H9 (cell line): ENCODE measurements at places on chromosomes 5 and 9. TPM values are rescaled to one million over a fixed set of nuclear protein-coding genes. Genes with fewer than 3 reads are reported as not detected.

GRCh38 chr5:91271999-91272398 lies 111.1 kb downstream of the ARRDC3 start:
- H3K4me3 ChIP-seq: no peak overlapping the region
- H3K4me1 ChIP-seq: no peaks in the 10 kb centered on the region
- H3K27ac ChIP-seq: no peak overlapping the region
- DNase-seq: no peak
- no peaks in the 10 kb centered on the region for H3K36me3 ChIP-seq

GRCh38 chr9:121684381-121685145 lies 33.1 kb downstream of the DAB2IP start:
- peaks cover under 1% of the 10 kb centered on the region; the same call in 2 of the 3 replicates for H3K36me3 ChIP-seq
- H3K27me3 ChIP-seq: no peaks in the 10 kb centered on the region
- H3K4me1 ChIP-seq: peaks cover 3% of the 10 kb centered on the region; the same call in 1 of the 2 replicates
- H3K27ac ChIP-seq: no peak overlapping the region
- DNase-seq: peak; percentile 79
- no peak overlapping the region for H3K4me3 ChIP-seq

- H3K4me1 ChIP-seq: no peaks in the 10 kb centered on the region
- H3K27me3 ChIP-seq: no peaks in the 10 kb centered on the region
- no peak overlapping the region for H3K4me3 ChIP-seq
Measured at GRCh38 chr5:93346301-93346700, 234.7 kb downstream of the NR2F1-AS1 start.

GRCh38 chr9:129558551-129559505 lies 62.1 kb downstream of the C9orf50 start:
- peak; percentile 95 for DNase-seq
- peak overlapping the region; percentile 21; the same call in 1 of the 2 replicates for H3K4me3 ChIP-seq
- H3K4me1 ChIP-seq: peaks cover 11% of the 10 kb centered on the region; the same call in 1 of the 2 replicates
- H3K27me3 ChIP-seq: no peaks in the 10 kb centered on the region
- no peaks in the 10 kb centered on the region for H3K36me3 ChIP-seq
- H3K27ac ChIP-seq: no peak overlapping the region

GRCh38 chr9:127214421-127215267 lies 49.9 kb upstream of the GARNL3 start:
- H3K4me3 ChIP-seq: no peak overlapping the region
- no peak overlapping the region for H3K27ac ChIP-seq
- H3K4me1 ChIP-seq: peaks cover 6% of the 10 kb centered on the region; the same call in 1 of the 2 replicates
- H3K36me3 ChIP-seq: no peaks in the 10 kb centered on the region; the same call in 2 of the 3 replicates
- DNase-seq: peak; percentile 72

DNA sequence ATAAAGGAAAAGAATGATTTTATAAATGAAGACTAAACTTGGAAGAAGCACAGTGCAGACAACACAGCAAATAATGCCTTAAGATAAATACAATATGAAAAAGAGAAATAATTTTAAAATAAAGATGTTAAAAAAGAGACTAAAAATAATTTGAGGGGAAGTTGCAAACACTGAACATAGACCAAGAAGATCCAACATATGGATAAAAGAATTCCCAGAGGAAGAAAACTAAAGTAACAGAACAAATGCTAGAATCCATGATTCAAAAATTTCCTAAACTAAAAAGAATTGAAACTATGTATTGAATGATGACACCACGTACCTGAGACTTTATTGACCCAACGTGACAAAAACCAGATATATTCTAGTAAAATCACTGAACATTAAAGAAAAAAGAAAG lies 18.7 kb upstream of the SMIM23 start:
- no peak overlapping the region for H3K4me3 ChIP-seq
- H3K27ac ChIP-seq: no peak overlapping the region
- H3K36me3 ChIP-seq: no peaks in the 10 kb centered on the region
- H3K27me3 ChIP-seq: no peaks in the 10 kb centered on the region

- no peaks in the 10 kb centered on the region for H3K36me3 ChIP-seq
- H3K27ac ChIP-seq: no peak overlapping the region
- peaks cover 3% of the 10 kb centered on the region; the same call in 1 of the 2 replicates for H3K4me1 ChIP-seq
- DNase-seq: no peak
- H3K27me3 ChIP-seq: no peaks in the 10 kb centered on the region
Measured at GRCh38 chr5:52709167-52709925, 78.4 kb upstream of the ITGA1 start.

DNA sequence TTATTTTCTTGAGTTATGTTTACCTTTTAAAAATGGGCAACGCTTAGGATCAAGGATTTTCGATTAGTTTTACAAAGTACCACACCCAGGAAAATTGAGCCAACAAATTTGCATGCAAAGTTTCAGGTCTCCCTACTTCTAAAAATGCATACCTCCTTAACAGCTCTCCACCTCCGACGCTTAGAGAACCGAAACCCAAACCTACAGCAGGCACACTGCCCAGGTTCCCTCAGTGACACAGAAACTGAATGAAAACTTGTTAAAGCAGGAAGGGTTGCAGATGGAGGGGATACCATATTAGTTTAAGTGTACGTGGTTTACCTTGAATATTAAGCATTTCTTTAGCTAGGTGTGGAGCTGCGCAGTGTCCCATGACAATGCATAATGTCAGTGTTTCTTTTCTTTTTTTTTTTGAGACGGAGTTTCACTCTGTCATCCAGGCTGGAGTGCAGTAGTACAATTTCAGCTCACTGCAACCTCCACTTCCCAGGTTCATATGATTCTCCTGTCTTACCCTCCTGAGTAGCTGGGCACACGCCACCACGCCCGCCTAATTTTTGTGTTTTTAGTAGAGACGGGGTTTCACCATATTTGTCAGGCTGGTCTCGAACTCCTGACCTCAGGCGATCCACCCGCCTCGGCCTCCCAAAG lies 1.6 kb upstream of the SUB1 start:
- H3K4me3 ChIP-seq: no peak overlapping the region
- peaks cover 14% of the 10 kb centered on the region for H3K4me1 ChIP-seq
- peaks cover 6% of the 10 kb centered on the region for H3K36me3 ChIP-seq
- peak overlapping the region; percentile 35 for H3K27ac ChIP-seq
- DNase-seq: peak; percentile 38

DNA sequence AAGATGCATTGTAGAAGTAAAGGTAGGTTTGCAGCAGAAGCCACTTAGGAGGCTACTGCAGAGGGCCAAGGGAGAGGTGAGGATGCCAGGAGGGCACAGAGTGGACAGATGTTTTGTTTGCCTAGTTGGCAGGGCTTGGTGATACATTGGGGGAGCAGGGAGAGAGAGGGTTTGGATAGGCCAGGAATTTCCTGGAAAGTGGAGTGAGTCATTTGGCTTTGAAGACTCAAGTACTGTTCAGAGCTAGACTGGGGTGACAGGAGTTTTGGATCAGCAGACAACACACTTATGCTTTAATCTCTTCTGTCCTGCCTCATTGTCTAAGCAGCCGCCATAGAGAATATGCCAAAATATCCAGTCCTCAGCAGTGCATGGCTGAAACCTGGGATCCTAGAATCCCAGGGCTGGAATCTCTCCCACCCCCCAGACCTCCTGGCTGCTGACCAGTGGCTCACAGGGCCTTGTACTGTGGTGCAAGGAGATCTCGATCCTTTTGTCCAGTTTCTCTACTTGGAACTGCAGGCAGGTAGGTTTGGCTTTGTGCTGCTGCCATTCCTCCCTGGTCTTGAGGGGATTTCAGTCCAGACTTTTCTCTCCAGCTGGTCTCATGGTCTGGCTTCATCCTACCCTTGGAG lies 11.0 kb downstream of the TMEM268 start:
- H3K4me1 ChIP-seq: no peaks in the 10 kb centered on the region
- peaks cover 26% of the 10 kb centered on the region for H3K36me3 ChIP-seq
- no peaks in the 10 kb centered on the region for H3K27me3 ChIP-seq
- no peak for DNase-seq

DNA sequence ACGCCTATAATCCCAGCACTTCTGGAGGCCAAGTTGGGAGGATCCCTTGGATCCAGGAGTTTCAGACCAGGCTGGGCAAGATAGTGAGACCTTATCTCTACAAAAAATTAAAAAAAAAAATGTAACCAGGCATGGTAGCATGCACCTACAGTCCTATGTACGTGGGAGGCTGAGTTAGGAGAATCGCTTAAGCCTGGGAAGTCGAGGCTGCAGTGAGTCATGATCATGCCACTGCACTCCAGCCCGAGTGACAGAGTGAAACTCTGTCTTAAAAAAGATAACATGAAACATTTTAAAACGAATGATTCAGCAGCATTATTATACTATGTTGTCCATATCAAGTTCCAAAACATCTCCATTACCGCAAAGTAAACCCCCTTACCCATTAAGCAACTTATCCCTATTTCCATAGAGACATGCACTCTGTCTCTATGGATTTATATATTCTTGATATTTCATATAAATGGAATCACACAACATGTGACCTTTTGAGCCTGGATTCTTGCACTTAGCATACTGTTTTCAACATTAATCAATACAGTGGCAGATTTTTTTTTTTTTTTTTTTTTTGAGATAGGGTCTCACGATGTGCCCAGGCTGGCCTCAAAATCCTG lies 56.9 kb upstream of the MTMR12 start:
- no peaks in the 10 kb centered on the region for H3K27me3 ChIP-seq
- H3K4me1 ChIP-seq: no peaks in the 10 kb centered on the region
- no peak overlapping the region for H3K4me3 ChIP-seq
- H3K36me3 ChIP-seq: peaks cover 48% of the 10 kb centered on the region

GRCh38 chr9:5851445-5851844 lies 18.5 kb upstream of the ERMP1 start:
- no peak for DNase-seq
- no peaks in the 10 kb centered on the region for H3K36me3 ChIP-seq
- H3K4me3 ChIP-seq: no peak overlapping the region
- no peaks in the 10 kb centered on the region for H3K4me1 ChIP-seq
- H3K27me3 ChIP-seq: no peaks in the 10 kb centered on the region
- H3K27ac ChIP-seq: no peak overlapping the region

DNA sequence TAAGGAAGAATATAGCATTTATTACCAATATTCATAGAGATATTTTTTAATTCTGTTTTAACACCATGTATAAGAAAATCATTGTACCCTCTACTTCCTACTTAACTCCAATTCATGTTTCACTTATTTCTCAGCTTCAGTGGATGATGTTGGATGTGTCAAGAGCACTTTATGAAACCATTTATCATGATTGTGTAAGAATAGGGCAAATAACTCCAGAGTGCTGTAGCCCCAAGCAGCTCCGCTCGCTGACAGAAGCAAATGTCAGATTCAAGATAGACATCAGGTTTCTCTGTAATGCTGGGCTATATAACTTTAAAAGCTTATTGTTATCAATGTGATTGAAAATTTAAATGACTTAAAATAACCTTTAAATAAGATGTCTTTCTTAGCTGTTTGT lies 50.4 kb downstream of the MAST4 start:
- H3K27ac ChIP-seq: no peak overlapping the region
- DNase-seq: no peak
- no peaks in the 10 kb centered on the region for H3K27me3 ChIP-seq
- H3K36me3 ChIP-seq: 0 out of 2 replicates have a peak, but pooled peaks cover 2% of the 10 kb centered on the region
- H3K4me1 ChIP-seq: no peaks in the 10 kb centered on the region
- no peak overlapping the region for H3K4me3 ChIP-seq

- no peak overlapping the region for H3K27ac ChIP-seq
- DNase-seq: no peak
- no peak overlapping the region for H3K4me3 ChIP-seq
- no peaks in the 10 kb centered on the region; the same call in 1 of the 2 replicates for H3K27me3 ChIP-seq
- no peaks in the 10 kb centered on the region for H3K36me3 ChIP-seq
- H3K4me1 ChIP-seq: no peaks in the 10 kb centered on the region; the same call in 1 of the 2 replicates
Measured at GRCh38 chr9:113427629-113428028, 17.1 kb downstream of the C9orf43 start.

GRCh38 chr9:121818016-121818661 lies 166.7 kb downstream of the DAB2IP start:
- H3K27me3 ChIP-seq: no peaks in the 10 kb centered on the region
- H3K4me3 ChIP-seq: no peak overlapping the region
- no peak overlapping the region for H3K27ac ChIP-seq
- H3K4me1 ChIP-seq: peaks cover 7% of the 10 kb centered on the region; the same call in 1 of the 2 replicates

GRCh38 chr5:88745093-88745696 lies 137.8 kb downstream of the MEF2C start:
- H3K27me3 ChIP-seq: no peaks in the 10 kb centered on the region
- DNase-seq: no peak
- H3K27ac ChIP-seq: no peak overlapping the region
- no peak overlapping the region for H3K4me3 ChIP-seq
- no peaks in the 10 kb centered on the region for H3K36me3 ChIP-seq

DNA sequence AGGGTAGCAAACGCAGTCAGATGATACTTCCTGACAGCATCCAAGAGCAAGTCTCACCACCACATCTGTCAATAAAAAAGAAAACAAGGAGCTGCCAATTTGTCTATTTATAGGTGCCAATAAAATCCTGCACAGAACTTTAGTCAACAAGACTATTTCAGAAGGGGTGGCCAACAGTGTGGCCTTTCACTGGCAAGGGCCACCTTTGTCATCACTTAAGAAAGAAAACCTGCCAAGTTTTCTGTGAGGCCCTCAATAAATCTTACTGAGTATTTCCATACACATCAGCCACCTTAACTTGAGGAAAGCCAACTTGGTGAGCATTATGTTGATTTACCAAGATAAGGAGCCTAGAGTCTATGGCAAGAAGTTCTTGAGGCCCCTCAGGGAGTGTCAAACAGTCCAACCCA lies 312.3 kb downstream of the ENC1 start:
- peaks cover 2% of the 10 kb centered on the region; the same call in 1 of the 2 replicates for H3K4me1 ChIP-seq
- DNase-seq: no peak
- no peak overlapping the region for H3K4me3 ChIP-seq
- no peaks in the 10 kb centered on the region for H3K36me3 ChIP-seq

- no peaks in the 10 kb centered on the region for H3K4me1 ChIP-seq
- DNase-seq: no peak
- no peaks in the 10 kb centered on the region for H3K27me3 ChIP-seq
Measured at GRCh38 chr5:74311961-74312360, 328.6 kb downstream of the ENC1 start.

- no peak overlapping the region for H3K27ac ChIP-seq
- H3K27me3 ChIP-seq: no peaks in the 10 kb centered on the region
- peaks cover 2% of the 10 kb centered on the region; the same call in 1 of the 3 replicates for H3K36me3 ChIP-seq
Measured at GRCh38 chr5:77077829-77078176, 9.3 kb downstream of the ZBED3 start.

- no peak overlapping the region for H3K4me3 ChIP-seq
- DNase-seq: no peak
- no peaks in the 10 kb centered on the region for H3K4me1 ChIP-seq
Measured at GRCh38 chr9:76150013-76150412, 244.2 kb downstream of the RFK start.

GRCh38 chr9:136508729-136509500 lies 26.1 kb upstream of the SEC16A start:
- no peak overlapping the region for H3K27ac ChIP-seq
- H3K36me3 ChIP-seq: peaks cover 59% of the 10 kb centered on the region
- no peaks in the 10 kb centered on the region for H3K27me3 ChIP-seq
- H3K4me1 ChIP-seq: no peaks in the 10 kb centered on the region
- no peak overlapping the region for H3K4me3 ChIP-seq

DNA sequence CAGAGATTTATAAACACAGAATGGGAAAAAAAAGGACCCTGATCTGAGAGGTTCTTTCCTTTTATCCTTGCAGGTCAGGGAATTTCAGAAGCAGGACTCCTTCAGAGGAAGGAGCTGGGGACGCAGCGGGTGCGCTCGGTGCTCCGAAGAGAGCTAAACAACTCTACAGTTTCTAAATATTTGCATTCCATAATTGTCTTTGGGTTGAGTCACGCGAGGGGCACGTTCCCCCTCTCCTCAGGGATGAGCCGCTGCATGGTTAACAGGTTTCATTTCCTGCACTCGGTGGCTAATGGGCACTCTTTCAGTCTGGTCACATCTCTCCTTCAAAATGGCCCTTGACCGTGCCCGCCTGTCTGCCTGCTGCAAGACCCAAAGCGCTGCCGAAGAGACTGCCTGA lies 165.0 kb upstream of the HMHB1 start:
- no peak overlapping the region for H3K27ac ChIP-seq
- DNase-seq: no peak
- H3K27me3 ChIP-seq: no peaks in the 10 kb centered on the region
- H3K36me3 ChIP-seq: no peaks in the 10 kb centered on the region
- H3K4me1 ChIP-seq: no peaks in the 10 kb centered on the region; the same call in 1 of the 2 replicates

The VCAN gene
- total RNA-seq: 271 and 278 TPM in 2 replicates

The FRRS1L gene
- 3.3 and 3.5 TPM in 2 replicates for total RNA-seq

The GABBR2 gene
- 0.66 and 0.94 TPM in 2 replicates for total RNA-seq

The PSMD5 gene
- total RNA-seq: 64.9 and 68.9 TPM in 2 replicates

The ANKRD20A1 gene
- total RNA-seq: 0.20 and 0.24 TPM in 2 replicates

The ZNF622 gene
- 42.2 and 45.0 TPM in 2 replicates for total RNA-seq

The HCN1 gene
- total RNA-seq: 2.9 and 4.6 TPM in 2 replicates
